GM12892 (cell line): ENCODE measurements at places on chromosomes 5 and 9.

DNA sequence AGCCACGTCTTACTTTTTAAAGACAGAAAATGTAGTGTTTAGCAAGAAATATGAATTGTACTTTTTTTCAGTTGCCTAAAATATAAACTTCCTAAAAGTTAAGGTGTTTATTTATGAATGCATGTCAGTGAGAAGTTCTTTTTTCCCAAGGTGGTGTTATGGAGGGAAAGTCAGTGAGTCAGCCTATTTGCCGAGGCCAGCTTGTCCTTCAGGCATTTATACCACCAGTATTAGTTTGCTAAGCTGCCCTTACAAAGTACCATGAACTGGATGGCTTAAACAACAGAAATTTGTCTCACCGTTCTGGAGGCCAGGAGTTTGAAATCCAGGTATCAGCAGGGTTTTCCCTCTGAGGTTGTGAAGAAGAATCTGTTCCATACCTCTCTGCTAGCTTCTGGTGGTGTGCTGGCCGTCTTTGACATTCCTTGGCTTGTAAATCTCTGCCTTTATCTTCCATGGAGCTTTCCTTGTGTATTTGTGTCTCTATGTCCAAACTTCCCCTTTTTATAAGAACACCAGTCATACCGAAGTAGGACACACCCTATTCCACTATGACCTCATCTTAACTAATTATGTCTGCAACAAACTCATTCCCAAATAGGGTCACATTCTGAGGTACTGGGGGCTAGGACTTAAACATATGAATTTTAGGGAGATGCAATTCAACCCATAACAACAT is 38.4 kb downstream of the PRKACG start:
- DNase-seq: no peak

GRCh38 chr9:15086156-15086763 is 176.0 kb upstream of the FREM1 start:
- no peak for DNase-seq

DNA sequence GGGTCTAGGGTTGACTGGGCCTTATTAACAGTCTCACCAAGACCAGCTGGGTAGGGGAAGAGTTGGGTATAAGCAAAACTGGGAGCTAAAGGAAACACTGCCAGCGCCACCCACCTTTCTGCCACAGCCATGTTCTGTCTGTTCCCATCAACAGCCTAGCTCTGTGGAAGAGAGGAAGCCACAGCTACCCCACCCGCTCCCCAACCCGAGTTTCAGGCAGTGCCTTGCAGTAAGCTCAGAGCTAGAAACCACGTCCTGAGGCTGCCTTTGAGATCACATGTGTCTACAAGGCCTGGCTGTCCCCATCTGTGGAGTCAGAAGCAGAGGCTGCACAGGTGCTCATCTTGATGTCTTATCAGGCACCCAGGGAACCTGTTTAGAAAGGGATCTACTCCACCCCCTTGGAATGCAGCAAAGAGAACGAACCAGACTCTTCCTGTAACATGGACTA is 15.3 kb downstream of the HNRNPH1 start:
- DNase-seq: no peak

- DNase-seq: no peak
Observed at GRCh38 chr5:10565785-10566542, 2.1 kb downstream of the ANKRD33B start.
